CD8-positive, alpha-beta T cell (primary cell): ENCODE measurements at places on chromosomes 12 and 14.

- DNase-seq, result no peak
Measured at GRCh38 chr12:111218499-111218898, 150.4 kb downstream of the PHETA1 start.

- no peak for DNase-seq
Measured at GRCh38 chr12:132804426-132804861, 24.2 kb downstream of the GOLGA3 start.

DNA sequence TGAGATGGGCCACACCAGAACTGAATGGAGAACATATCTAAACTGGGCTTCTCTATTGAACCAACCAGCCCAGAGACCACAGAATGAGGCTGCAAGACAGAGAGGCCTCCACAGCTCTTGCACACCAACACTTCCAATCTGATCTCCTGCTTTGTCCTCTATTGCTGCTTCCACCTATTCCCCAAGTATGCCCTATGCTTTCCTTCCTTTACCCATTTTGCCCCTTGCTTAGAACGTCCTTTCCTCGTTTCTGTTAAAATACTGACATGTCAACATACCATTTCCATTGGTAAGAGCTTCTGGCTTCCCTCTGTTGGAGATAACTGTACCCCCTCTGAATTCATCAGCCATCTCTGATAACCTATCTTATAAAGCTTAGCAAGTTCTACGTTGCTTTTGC is 2.8 kb downstream of the SLC2A13 start:
- DNase-seq, result no peak

DNA sequence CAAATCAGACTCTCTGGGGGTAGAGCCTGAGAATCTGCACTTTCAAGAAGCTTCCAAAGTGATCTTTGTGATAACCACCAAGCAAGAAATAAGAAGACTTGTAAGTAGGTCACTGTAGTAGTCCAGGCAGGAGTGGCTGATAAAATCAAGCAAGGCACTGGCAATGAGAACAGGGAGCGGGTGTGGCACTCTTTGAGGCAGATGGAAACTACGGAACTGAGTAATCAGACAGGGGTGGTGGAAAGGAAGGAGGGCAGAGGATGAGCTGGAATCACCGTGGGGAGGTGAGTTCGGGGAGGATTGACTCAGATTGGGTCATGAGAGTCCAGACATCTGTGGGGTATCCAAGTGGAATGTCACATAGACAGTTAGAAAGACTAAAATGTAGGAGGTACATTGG is 44.4 kb upstream of the PLXNC1 start:
- no peak for DNase-seq

- DNase-seq, result no peak
Measured at GRCh38 chr14:35389315-35389667, 15.3 kb downstream of the NFKBIA start.

GRCh38 chr12:14956024-14956891 is 5.1 kb downstream of the ARHGDIB start:
- no peak for DNase-seq

DNA sequence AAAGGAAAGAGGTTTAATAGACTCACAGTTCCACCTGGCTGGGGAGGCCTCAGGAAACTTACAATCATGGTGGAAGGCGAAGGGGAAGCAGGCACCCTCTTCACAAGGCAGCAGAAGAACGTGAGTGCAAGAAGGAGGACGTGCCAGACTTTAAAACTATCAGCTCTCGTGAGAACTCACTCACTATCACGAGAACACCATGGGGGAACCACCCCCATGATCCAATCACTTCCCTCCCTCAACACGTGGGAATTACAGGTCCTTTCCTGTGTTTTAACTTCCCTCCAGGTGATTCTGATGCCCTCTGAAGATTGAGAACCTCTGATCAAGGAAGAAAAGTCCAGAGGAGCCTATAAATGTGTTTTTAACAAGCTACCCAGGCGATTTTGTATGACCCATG is 358.7 kb downstream of the MED13L start:
- no peak for DNase-seq

DNA sequence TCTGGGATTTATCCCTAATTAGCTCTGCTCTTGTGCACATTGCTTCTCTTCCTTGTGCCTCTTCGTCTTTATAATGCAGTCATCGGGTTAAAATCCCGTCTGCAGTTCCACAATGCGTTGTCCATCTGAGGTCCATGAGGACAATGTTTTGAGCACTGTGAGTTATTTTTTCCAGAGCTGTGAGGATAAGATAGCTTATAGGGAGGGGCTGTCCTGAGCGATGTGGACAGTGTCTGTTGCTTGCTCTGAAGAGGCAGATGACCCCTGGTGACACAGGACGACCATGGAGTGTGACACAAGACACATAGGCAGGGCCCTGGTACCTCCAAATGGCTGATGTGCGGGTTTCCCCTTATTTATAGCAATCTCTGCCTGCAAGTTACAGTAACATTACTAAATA is 132.5 kb downstream of the SMOC1 start:
- no peak for DNase-seq

GRCh38 chr14:54116972-54117371 is 160.3 kb upstream of the BMP4 start:
- no peak for DNase-seq

GRCh38 chr12:19988459-19988873 is 379.9 kb upstream of the PDE3A start:
- DNase-seq, result no peak

GRCh38 chr12:74317078-74317601 is 220.5 kb upstream of the ATXN7L3B start:
- no peak for DNase-seq

- no peak for DNase-seq
Measured at GRCh38 chr12:24821691-24822090, 127.2 kb downstream of the BCAT1 start.

- no peak for DNase-seq
Measured at GRCh38 chr12:115492553-115492952, 784.9 kb downstream of the MED13L start.

DNA sequence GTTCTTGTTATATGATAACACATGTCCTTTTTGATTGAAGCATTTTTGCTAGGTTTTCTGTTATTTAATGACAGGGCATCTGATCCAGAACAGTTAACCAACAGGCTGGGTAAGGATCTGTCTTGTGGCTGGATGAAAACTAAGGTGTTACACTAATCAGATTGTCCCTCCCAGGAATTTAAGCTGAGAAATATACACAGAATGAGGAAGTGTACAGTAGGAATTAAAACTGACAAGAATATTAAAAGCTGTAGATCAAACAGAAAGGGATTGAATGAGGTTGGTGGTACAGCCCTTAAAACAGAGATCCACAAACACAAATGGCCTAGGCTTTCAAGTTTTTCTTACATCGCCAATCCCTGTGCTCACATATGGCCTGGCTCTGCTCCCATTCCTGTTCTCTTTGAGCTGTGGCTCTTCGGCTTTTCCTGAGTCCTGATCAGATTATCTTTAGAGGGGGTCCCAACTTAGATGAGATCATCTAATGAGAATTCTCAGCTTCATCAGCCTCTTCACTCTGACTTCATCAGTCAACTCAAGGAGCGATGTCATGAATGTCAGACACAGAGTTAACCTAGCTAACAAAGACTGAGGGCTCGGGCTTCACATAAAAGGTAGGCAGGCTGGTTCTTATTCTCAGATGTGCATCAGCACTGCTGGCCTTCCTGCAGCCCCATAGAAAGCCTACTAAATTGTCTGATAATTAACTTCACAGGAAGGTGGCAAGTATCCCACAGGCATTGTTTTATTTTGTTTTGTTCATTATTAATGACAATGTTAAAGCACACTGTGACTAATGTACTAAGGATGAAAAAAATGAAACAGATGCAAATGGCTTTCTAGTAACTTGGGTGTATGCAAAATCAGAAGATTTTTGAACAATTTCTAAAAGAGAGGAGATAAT is 11.4 kb downstream of the PYGL start:
- no peak for DNase-seq

DNA sequence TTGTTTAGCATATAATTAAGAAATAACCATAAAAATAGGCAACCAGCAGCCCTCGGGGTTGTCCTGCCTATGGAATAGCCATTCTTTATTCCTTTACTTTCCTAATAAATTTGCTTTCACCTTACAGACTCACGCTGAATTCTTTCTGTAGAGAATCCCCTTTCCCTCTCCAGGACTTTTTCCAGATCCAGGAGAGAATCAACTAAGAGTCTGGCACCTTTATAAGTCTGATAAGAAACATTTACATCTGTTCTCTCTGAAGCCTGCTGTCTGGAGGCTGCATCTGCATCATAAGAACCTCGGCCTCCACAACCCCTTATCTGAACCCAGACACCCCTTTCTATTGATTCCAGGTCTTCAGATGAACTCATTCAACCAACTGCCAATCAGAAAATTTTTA is 32.3 kb downstream of the RIMBP2 start:
- no peak for DNase-seq
